NCI-H187 (cell line): ENCODE measurements at places on chromosomes 13 and 19.

GRCh38 chr19:33175886-33176669, 18.1 kb upstream of the LRP3 start:
- no peak for DNase-seq

- no peak for DNase-seq
Observed at GRCh38 chr19:35937345-35938281, 1.4 kb downstream of the LRFN3 start.

DNA sequence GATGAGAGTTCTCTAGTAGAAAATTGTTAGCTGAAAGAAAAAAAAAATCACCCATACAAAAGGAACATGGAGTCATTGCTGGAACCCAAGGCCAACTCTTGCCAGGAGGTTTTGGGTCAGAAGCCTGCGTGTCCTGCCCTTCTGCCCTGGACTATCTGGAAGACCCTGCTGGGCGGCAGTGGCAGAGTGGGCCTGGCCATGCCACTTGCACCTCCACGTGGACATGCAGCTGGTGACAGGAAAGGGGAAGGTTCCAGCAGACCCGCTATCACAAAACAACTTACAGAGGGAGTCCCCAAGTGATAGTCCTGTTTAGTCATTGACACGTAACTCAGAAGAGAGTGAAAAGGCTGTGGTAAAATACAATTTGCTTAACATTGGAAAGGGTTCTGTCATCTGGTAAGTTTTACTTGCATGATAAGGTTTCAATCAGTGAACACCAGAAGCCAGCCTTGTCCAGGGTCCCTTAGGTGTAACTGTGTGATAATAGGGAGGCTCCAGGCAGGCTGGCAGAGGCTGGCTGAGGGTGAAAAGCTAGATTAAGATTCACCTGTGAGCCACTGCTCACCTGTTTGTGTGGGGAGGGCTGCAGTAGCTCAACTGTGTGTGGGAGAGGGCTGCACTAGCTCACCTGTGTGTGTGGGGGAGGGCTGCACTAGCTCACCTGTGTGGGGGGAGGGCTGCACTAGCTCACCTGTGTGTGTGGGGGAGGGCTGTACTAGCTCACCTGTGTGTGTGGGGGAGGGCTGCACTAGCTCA, 47.8 kb downstream of the COL4A2 start:
- DNase-seq = no peak

GRCh38 chr13:98141509-98142379, 1.1 kb upstream of the FARP1 start:
- no peak for DNase-seq

DNA sequence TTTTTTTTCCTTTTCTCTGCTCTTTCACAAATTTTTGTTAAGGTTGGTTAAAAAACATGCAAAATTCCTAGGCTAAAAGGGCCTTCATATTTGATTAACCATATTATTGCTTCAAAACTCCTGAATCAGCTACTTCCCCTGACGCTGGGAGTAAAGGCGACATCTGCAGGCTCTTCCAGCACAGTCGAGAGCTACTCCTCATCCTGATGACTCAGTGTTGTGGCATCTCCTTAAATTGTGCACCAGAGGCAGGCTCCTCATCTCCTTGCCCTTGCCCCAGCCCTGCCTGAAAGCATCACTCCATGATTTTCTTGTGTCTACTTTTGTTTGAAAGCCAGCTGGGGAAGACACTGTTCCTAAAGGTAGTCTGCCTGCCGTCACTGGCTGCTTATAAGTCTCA, 24.5 kb upstream of the SOX1 start:
- DNase-seq = no peak

- no peak for DNase-seq
Observed at GRCh38 chr13:44013758-44014291, 134.1 kb downstream of the LACC1 start.

GRCh38 chr13:66558506-66558905, 671.6 kb downstream of the PCDH9 start:
- no peak for DNase-seq

DNA sequence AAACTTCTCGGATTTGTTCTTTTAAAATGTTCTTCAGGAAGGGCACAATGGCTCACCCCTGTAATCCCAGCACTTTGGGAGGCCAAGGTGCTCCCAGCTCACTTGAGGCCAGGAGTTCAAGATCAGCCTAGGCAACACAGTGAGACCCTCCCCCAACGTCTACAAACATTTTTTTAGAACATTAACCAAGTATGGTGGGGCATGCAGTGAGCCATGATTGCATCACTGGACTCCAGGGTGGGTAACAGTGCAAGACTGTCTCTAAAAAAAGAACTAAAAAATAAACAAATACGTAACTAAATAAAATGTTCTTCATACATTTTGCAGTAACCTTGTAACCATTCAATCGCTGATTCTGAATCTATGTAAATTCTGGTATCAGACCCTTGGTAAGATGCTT, 2.1 kb upstream of the IPO5 start:
- DNase-seq = no peak

DNA sequence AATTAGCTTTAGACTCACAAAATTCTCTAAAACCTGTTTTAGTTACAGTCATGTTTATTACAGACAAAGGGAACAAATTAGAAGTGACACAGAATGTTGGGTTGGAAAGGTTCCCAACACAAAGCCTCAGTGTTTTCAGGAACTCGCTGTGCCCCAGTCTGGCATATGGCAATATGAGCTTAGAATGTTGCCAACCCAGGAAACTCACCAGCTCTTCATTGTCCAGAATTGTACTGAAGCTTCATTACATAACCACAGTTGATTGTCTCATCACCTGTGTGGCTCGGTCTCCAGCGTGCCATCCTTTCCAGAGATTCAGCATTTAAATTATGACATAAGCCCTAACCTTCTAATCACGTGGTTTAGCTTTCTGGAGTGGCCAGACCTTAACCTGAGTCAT, 19.1 kb downstream of the ZNF264 start:
- DNase-seq = no peak

GRCh38 chr13:63139277-63139676, 1723.6 kb upstream of the PCDH20 start:
- DNase-seq = no peak

DNA sequence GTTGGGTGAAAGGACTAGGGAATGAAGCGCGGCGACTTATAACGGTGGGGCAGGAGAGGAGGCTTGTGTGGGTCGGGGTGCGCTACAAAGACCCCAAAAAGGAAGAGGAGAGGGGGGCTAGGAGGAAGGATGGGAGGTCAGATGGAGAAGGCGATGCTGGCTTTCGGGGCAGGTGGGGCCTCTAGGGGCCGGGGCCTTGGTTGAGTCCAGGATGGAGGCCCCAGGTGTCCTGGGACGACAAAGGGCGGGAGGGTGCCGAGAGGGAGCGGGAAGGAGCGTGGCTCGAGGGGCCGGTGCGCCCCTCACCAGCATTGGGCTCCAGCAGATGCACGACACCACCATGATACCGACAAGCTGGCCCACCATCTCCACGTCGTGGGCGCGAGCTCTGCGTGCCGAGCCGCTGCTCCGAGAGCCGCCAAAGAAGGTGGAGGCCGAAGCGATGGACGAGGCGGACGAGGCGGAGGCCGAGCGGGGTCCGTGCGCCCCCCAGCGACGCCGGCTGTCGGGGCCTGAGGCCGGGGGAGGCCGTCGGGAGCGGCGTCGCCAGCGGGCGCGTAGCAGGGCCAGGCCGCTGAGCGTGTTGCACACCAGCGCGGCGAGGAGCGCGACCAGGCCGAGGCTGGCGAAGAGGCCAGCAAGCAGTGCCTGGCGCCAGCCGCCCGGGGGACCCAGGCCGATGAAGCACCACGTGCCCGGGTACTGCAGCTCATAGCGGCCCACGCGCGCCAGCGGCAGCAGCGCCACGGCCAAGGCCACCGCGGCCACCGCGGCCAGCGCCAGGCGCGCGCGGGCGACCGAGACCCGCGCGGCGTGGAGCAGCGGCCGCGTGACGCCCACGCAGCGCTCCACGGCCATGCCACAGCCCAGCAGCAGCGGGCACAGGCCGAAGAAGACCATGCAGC, 1.8 kb downstream of the PTGER1 start:
- no peak for DNase-seq

GRCh38 chr13:44004878-44005277, 125.2 kb downstream of the LACC1 start:
- DNase-seq = no peak

GRCh38 chr19:51326216-51327065, 15.0 kb downstream of the IGLON5 start:
- no peak for DNase-seq
